Muscle of back (tissue), 13 donors: ENCODE measurements at places on chromosomes 5 and 9. TPM values are rescaled to one million over a fixed set of nuclear protein-coding genes. Genes with fewer than 3 reads are reported as not detected.

ADGRD2 gene
- not detected for polyA plus RNA-seq

ROR2 gene
- 2.1 TPM for polyA plus RNA-seq

DMRTA1 gene
- 0.18 TPM for polyA plus RNA-seq

FRMPD1 gene
- polyA plus RNA-seq, result 13.1 TPM

HSPB3 gene
- polyA plus RNA-seq, result 129 TPM

LCN15 gene
- 0.54 TPM for polyA plus RNA-seq

PDCD1LG2 gene
- polyA plus RNA-seq, result 3.1 TPM

SERF1B gene
- 46.3 TPM for polyA plus RNA-seq

GKAP1 gene
- polyA plus RNA-seq, result 19.1 TPM

CCL27 gene
- not detected for polyA plus RNA-seq

ACO1 gene
- polyA plus RNA-seq, result 26.9 TPM

DIRAS2 gene
- polyA plus RNA-seq, result 1.6 TPM

TMEM167A gene
- 70.1 TPM for polyA plus RNA-seq

CDC20B gene
- polyA plus RNA-seq, result 0.10 TPM

ARL14EPL gene
- polyA plus RNA-seq, result 0.09 TPM

ADAMTS6 gene
- polyA plus RNA-seq, result 1.2 TPM

SMIM32 gene
- 0.15 TPM for polyA plus RNA-seq

DCP2 gene
- polyA plus RNA-seq, result 27.1 TPM

GFRA3 gene
- polyA plus RNA-seq, result 4.3 TPM
